NCI-H1105 (cell line): ENCODE measurements at places on chromosomes 12 and 14.

- DNase-seq, result no peak
Observed at GRCh38 chr12:93916402-93916801, 232.0 kb upstream of the PLXNC1 start.

GRCh38 chr14:76984297-76984696 is 44.2 kb downstream of the IRF2BPL start:
- DNase-seq, result no peak

DNA sequence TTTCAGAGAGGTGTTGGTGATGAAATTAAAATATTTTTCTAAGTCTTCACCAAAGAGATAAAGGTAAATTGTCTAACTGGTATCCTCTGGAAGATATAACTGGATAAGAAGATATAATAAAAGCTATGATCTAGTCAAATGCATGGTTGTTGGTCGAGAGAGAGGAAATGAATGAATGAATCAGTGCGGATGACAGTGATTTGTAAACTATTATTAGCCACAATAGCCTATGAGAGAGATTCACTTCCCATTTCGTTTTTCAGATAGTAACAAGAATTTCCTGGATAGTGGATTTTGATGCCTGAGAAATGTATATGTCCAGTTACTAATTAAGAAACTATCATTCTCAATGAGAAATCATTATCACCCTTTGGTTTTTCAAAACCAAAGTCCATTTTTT is 63.1 kb downstream of the HEATR5A start:
- DNase-seq, result no peak

GRCh38 chr12:42261708-42262107 is 23.7 kb upstream of the YAF2 start:
- DNase-seq, result no peak

DNA sequence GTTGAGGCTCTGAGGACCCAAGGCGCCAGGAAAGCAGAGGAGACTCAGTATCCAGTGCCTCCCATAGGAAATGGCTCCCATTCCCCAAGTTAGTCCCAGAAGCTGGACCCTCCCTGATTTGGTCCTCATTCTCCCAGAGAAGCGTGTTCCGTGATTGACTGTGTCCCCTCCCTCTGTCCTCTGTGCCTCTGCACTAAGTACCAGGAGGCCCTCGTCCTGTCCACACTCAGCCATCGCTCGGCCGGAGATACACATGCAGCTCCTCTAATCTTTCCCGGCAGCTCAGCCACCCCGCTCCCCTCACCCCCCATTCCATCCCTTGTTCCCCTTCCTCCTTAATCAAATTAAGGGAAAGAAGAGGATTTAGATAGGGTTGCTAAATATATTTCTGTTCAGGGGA is 28.3 kb upstream of the ATP2A2 start:
- DNase-seq, result no peak
